ENCODE measurements at places on chromosomes 2 and 18. TPM values are rescaled to one million over a fixed set of nuclear protein-coding genes. Genes with fewer than 3 reads are reported as not detected.

Gene UGT1A10
- not detected for total RNA-seq

Gene IAH1
- 88.5 TPM for total RNA-seq

Gene CD302
- 7.5 TPM for total RNA-seq

Gene TEKT4
- not detected for total RNA-seq

Gene DPP10
- total RNA-seq, result not detected

Gene AQP12A
- total RNA-seq, result not detected

Gene MLPH
- total RNA-seq, result 40.9 TPM

Gene FAM110C
- total RNA-seq, result not detected

Gene ARHGAP28
- total RNA-seq, result 7.5 TPM

All from myometrial cell (primary cell).